Type B pancreatic cell (in vitro differentiated cells): ENCODE measurements at places on chromosomes 16 and 17. TPM values are rescaled to one million over a fixed set of nuclear protein-coding genes. Genes with fewer than 3 reads are reported as not detected.

The ABCA3 gene
- total RNA-seq = 10.5 and 12.5 TPM in 2 replicates

The TBC1D3H gene
- not detected in 2 replicates for total RNA-seq

GRCh38 chr16:17333229-17333628 is 137.5 kb downstream of the XYLT1 start:
- no peaks in the 10 kb centered on the region for H3K27me3 ChIP-seq
- no peak overlapping the region for H3K27ac ChIP-seq
- DNase-seq = no peak
- no peak overlapping the region for H3K4me3 ChIP-seq
- no peaks in the 10 kb centered on the region for H3K36me3 ChIP-seq

- H3K4me1 ChIP-seq = peaks cover 38% of the 10 kb centered on the region
- H3K36me3 ChIP-seq = no peaks in the 10 kb centered on the region
- peaks cover 9% of the 10 kb centered on the region for H3K27me3 ChIP-seq
- DNase-seq = no peak
- H3K27ac ChIP-seq = no peak overlapping the region
Measured at GRCh38 chr17:74183411-74183810, 20.1 kb upstream of the RPL38 start.

The MYO15A gene
- 1.8 and 2.2 TPM in 2 replicates for total RNA-seq

The ATP2A1 gene
- total RNA-seq = 1.5 and 4.4 TPM in 2 replicates

GRCh38 chr16:50285406-50286003 is 19.2 kb downstream of the ADCY7 start:
- no peaks in the 10 kb centered on the region for H3K36me3 ChIP-seq
- no peak for DNase-seq
- no peaks in the 10 kb centered on the region for H3K4me1 ChIP-seq
- H3K27ac ChIP-seq = no peak overlapping the region
- H3K27me3 ChIP-seq = no peaks in the 10 kb centered on the region
- H3K4me3 ChIP-seq = no peak overlapping the region
